ENCODE measurements at places on chromosomes 2 and 18. TPM values are rescaled to one million over a fixed set of nuclear protein-coding genes. Genes with fewer than 3 reads are reported as not detected.

SMC6 gene
- 10.5 TPM for polyA plus RNA-seq

LAPTM4A gene
- 88.7 TPM for polyA plus RNA-seq

MARS2 gene
- polyA plus RNA-seq = 15.0 TPM

PCARE gene
- polyA plus RNA-seq = 0.03 TPM

PRKAG3 gene
- 60.2 TPM for polyA plus RNA-seq

FSHR gene
- polyA plus RNA-seq = not detected

All from psoas muscle (tissue), 8 donors.